ENCODE measurements at places on chromosomes 6 and 20.

DNA sequence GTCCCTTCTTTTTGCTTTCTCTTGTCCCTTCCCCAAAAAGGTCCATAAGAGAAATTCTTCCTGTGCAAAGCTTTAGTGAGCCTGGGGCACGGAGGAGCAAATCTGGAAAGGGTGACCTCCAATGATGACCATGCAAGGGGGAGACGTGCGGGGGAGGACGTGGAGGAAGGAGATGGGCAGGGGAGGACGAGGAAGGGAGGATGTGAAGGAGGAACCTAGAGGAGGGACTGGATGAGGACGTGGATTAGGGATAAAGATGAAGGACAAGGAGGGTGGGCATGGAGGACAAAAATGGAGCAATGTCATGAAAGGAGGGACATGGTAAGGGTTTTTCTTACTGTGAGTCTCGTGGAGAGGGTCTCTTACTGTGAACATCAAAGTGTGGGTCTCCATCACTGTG is 139.5 kb downstream of the ERMARD start:
- DNase-seq = no peak
- no peaks in the 10 kb centered on the region for H3K27me3 ChIP-seq
- no peaks in the 10 kb centered on the region for H3K36me3 ChIP-seq
- no peaks in the 10 kb centered on the region for H3K4me1 ChIP-seq

GRCh38 chr20:56933331-56933698 is 304.2 kb downstream of the TFAP2C start:
- DNase-seq = no peak
- no peaks in the 10 kb centered on the region for H3K4me1 ChIP-seq
- no peaks in the 10 kb centered on the region for H3K36me3 ChIP-seq
- peaks cover 25% of the 10 kb centered on the region for H3K27me3 ChIP-seq

DNA sequence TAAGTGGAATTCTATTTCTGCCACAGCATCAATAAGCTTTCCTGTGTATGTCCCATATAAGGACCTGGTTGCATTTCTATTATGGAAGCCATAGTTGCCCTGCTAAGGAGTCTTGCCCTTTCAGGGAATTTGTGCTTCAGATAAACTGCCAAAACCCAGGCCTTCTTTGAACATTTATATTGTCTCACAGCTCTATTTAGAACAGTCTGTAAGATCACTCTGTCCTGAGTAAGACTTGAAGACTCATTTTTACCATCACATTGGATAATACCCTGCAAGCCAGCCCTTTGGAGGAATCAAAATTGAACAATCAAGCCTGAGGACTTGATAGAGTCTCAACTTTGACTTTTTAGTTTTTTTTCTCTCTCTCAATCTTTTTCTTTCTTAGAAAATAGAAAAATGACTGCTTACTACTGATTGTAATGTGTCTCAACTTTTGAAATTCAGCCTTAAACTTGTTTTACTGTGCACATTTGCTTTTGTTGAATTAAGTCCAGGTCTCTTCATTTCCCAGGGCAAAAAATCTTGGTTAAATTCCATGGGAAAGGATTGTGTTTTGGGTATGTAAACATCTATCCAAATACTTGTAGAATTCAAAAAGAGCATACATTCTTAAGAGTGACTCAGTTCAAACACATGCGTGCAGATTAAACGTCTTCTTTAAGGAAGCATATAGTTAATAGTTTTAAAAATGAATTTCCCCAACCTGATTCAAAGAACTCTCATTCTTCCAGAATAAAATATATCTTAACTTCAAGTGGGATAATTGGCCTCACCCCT is 91.2 kb downstream of the PLCB1 start:
- no peak overlapping the region for H3K27ac ChIP-seq
- no peaks in the 10 kb centered on the region for H3K36me3 ChIP-seq
- no peak for DNase-seq
- H3K4me1 ChIP-seq = no peaks in the 10 kb centered on the region

DNA sequence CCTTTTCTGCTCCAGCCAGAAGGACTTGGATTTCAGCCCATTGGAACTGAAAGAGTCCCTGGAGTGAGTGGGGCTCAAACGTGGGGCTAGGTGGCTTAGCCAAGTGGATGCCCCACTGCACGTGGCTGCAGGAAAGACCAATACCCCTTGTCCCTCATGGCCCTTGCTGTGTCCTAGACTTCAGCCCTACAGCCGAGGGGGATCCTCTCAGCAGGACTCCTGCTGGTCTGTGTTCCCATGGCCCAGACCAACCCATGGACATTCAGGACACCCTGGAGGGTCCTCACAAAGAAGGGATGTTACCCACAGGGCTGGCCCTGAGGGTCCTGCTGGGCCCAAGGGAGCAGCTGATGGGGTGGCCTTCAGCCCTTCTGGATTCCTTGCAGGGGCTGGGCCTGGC is 30.0 kb upstream of the PHACTR3 start:
- no peak overlapping the region for H3K4me3 ChIP-seq
- H3K4me1 ChIP-seq = no peaks in the 10 kb centered on the region
- H3K27me3 ChIP-seq = no peaks in the 10 kb centered on the region
- DNase-seq = no peak

DNA sequence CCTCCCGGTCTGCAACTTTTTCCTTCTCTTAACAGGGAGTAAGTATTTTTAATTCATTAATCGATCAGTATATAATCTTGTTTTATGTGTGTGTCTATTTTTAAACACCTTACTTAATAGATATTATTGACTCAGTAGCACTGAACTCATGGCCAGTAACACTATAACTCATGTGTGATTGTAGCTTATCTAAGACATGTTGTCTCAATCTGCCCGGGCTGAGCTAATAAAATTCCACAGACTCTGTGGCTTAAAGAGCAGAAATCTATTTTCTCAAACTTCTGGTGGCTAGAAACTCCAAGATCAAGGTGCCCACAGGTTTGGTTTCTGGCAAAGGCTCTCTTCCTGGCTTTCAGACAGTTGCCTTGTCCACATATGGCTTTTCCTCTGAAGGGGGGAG is 68.8 kb upstream of the TNFAIP3 start:
- peaks cover 3% of the 10 kb centered on the region for H3K4me1 ChIP-seq
- no peak overlapping the region for H3K4me3 ChIP-seq
- H3K36me3 ChIP-seq = no peaks in the 10 kb centered on the region
- H3K27me3 ChIP-seq = no peaks in the 10 kb centered on the region
- DNase-seq = no peak
- H3K27ac ChIP-seq = no peak overlapping the region

- H3K36me3 ChIP-seq = no peaks in the 10 kb centered on the region
- peaks cover 5% of the 10 kb centered on the region for H3K4me1 ChIP-seq
- no peak for DNase-seq
- no peaks in the 10 kb centered on the region for H3K27me3 ChIP-seq
Measured at GRCh38 chr6:132228894-132229293, 172.4 kb downstream of the MOXD1 start.

GRCh38 chr6:111918825-111919224 is 45.6 kb upstream of the FYN start:
- peaks cover 3% of the 10 kb centered on the region for H3K4me1 ChIP-seq
- no peak overlapping the region for H3K4me3 ChIP-seq
- no peak for DNase-seq
- H3K27ac ChIP-seq = no peak overlapping the region

DNA sequence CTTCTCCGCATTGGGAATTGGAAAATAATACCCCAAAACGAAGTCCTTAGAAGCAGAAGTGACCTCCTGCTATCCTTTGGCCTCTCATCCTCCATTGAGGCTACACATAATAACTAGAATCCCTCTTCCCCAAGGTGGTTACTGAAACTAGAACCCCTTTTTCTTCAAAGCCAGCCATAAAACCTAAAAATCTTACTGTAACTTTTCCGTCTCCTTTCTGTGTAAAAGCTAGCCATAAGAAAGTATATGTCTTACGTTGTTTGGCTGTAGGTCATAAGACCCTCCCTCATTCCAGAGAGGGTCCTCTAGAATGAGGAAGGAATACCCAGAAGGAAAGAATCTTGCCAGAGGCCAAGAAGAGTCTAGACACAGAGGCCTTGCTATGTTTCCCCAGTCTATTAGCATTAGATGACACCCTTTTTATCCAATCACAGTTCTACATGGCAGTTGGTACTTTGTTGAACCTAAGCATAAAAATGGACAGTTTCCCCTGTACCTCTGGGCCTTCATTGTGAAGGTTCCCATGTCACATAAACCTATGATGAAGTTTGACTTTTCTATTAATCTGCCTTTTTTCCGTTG is 133.9 kb upstream of the BTN3A2 start:
- no peaks in the 10 kb centered on the region for H3K36me3 ChIP-seq
- DNase-seq = no peak
- H3K4me1 ChIP-seq = no peaks in the 10 kb centered on the region
- no peak overlapping the region for H3K4me3 ChIP-seq
- no peak overlapping the region for H3K27ac ChIP-seq

- no peaks in the 10 kb centered on the region for H3K27me3 ChIP-seq
- H3K27ac ChIP-seq = no peak overlapping the region
Measured at GRCh38 chr20:23879811-23880374, 345 bp upstream of the CST5 start.

Data from tibial nerve (tissue), 4 donors.